CD8-positive, alpha-beta memory T cell (primary cell): ENCODE measurements at places on chromosomes 4 and X.

DNA sequence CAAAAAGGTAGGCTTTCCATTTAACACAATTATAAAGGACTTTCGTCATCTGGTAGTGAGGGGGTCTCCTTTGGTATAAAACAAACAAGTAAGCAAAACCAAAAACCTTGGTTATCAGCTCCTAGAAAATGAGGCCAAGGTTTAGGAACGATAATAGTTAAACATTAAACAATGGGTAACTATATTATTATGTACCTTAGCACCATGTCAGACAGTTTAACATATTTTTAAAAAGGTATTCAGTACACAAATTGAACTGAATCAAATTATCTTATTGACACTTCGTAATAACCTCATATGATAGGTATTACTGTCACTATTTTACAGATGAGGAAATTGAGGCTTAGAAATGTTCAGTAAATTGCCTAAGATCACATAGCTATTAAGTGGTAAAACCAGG lies 32.1 kb upstream of the RAB9B start:
- DNase-seq: no peak

GRCh38 chr4:122082661-122083060 lies 69.5 kb upstream of the BLTP1 start:
- DNase-seq: no peak

DNA sequence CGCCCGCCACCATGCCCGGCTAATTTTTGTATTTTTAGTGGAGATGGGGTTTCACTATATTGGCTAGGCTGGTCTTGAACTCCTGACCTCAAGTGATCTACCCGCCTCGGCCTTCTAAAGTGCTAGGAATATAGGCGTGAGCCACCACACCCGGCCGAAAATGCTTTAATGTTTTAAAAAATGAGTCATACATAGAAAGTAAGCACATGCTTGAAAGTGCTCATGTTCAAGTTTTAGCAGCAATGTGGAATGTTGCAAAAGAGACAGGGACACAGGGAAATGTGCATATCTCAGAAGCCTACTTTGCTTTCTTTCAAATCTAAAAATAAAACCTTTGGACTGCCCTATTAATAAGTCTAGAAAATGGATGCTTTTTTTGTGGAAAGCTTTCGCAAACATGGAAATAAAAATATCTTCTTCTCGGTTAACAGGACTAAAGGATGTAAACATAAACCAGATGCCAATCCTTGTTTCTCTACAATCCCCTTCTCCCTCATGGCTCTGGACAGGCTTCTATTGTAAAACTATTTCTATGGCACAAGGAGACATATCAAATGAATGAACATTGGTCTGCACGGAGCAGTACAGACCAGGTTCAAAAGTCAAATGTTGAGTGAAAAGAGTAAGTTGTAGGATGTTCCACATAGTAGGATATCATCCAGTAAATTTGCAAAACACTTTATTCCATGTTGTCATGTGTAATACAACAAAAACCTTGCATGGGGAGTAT lies 15.0 kb downstream of the MECP2 start:
- no peak for DNase-seq

- no peak for DNase-seq
These were observed 88.1 kb downstream of the RTL5 start for GRCh38 chrX:72043636-72044035.

DNA sequence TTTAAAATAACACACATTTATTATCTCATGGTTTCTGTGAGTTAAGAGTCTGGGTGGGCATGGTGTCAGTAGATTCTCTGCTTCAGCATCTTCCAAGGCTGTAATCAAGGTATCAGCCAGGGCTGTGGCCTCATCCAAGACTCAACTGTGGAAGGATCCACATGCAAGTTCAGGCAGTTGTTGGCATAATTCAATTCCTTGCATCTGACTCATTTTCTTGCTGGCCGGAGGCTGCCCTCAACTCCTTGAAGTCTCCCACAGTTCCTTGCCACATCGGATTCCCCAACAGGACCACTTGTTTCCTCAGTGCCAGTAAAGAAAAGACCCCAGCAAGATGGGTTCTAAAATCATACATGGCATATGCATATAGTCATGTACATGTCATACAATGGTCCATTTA lies 93.4 kb downstream of the NPNT start:
- DNase-seq: no peak

DNA sequence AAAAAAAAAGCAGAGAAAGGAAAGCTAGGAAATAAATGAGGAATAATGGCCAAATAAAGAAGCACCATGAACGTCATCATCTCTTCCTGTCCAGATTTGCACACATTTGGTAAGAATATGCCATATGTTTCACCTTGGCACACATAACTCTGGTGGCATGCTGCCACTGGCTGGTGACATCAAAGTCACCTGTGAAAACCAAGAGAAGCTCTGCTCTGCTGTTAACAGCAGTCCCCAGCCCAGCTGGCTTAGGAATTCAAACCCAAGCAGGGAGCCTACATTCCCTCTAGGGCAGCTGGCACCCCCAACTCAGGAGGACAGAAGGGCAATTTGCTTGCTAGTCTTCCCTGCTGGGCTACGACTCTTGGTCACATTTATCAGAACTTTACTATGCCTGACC lies 77.6 kb downstream of the RASL11B start:
- no peak for DNase-seq

DNA sequence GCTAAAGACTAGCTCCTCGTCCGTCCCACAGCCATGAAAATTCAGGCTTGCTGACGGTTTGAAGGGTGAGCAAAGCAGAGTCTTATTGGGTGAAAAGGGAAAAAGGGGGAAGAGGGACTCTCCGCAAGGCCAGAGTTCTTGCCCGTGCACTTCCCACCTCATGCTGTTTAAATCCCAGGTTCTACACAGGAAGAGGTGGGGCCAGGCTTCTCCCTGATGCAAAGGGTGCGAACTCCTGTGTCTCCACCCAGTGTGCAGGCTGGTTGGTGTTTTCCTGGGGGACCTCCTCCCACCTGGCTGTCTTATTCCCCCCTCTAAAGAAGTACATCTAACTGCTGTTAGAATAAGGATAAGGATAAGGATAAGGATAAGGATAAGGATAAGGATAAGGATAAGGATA lies 18.0 kb upstream of the LANCL3 start:
- no peak for DNase-seq

DNA sequence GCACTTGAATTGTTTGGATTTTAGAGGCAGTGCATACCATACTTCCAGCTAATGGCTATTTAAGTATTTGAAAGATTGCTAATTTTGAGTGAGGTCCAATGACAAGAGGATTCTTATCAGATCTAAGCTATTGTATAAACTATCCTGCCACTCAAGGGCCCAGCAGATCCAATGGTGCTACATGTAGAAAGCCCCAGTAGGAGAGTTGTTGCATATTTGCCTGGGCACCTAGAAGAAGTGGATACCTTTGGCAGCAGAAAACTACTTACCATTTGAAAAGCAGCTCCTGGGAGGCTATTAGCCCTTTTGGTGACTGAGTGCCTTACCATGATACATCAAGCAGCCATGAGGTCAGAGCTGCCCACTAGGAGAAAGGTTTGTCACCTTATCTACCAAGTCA lies 447.3 kb downstream of the C4orf33 start:
- no peak for DNase-seq

GRCh38 chr4:8083086-8083825 lies 75.4 kb downstream of the ABLIM2 start:
- no peak for DNase-seq

DNA sequence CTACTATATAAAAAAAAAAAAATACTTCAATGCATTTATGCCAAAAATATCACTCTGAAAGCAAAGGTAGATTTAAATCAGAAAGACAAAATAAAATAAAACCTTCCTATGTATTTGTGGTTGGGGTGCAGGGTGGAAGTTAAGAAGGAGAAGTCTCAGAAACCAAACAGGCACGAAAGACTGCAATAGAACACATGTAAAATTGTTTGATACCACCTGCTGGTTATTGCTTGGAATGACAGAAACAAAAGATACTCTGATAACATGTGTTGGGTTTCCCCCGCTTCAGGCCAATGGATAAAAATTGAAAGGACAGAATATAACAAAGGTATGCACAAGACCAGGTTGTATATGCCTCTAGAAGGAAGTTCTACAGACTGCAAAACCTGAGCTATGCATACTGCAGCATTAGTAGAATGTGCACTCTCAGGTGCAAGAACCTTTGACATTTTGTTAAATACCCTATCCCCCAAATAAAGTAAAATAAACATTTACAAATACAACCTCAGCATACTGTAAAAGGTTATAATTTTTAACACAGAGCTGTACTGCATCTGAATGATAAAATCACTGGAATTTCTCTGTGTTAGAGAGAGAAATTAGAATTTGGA lies 118.8 kb downstream of the GABRA2 start:
- DNase-seq: no peak

DNA sequence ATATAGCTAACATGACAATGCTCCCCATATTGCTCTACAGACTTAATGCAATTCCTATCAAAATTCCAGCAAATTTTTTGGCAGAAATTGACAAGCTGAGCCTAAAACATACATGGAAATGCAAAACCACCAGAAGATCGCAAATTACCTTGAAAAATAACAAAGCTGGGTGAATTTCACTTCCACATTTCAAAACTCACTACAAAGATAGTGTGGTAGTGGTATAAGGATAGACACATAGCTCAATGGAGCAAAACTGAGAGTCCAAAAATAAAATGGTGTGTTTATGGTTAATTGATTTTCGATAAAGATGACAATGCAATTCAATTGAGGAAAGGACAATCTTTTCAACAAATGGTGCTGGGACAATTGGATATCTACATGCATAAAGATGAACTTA lies 65.8 kb downstream of the SLC9A7 start:
- DNase-seq: no peak

GRCh38 chr4:24322995-24323394 lies 261.4 kb downstream of the DHX15 start:
- DNase-seq: no peak

DNA sequence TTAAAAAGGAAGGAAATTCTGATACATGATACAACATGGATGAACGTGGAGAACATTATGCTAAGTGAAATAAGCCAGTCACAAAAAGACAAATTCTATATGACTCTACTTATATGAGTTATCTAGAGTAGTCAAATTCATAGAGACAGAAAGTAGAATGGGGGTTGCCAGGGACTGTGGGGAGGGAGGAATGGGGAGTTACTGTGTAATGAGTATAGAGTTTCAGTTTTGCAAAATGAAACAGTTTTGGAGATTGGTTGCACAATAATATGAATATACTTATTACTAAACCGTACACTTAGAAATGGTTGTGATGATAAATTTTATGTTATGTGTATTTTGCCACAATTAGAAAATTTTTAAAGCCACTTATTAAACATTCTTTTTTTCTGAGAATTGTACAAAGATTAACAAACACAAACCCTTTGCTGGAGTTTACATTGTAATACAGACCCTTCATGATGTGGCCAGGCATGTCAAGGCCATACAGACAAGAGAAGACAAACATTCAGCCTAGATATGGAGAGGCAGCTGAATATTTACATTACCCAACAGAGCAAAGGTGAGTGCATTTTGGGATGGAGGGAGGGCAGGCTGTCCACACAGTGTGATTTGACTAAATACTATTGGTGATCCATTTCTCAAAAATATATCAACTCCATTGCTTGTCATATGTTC lies 21.2 kb upstream of the GPC3 start:
- DNase-seq: no peak

- no peak for DNase-seq
These were observed 118.9 kb upstream of the GK2 start for GRCh38 chr4:79526641-79527565.

DNA sequence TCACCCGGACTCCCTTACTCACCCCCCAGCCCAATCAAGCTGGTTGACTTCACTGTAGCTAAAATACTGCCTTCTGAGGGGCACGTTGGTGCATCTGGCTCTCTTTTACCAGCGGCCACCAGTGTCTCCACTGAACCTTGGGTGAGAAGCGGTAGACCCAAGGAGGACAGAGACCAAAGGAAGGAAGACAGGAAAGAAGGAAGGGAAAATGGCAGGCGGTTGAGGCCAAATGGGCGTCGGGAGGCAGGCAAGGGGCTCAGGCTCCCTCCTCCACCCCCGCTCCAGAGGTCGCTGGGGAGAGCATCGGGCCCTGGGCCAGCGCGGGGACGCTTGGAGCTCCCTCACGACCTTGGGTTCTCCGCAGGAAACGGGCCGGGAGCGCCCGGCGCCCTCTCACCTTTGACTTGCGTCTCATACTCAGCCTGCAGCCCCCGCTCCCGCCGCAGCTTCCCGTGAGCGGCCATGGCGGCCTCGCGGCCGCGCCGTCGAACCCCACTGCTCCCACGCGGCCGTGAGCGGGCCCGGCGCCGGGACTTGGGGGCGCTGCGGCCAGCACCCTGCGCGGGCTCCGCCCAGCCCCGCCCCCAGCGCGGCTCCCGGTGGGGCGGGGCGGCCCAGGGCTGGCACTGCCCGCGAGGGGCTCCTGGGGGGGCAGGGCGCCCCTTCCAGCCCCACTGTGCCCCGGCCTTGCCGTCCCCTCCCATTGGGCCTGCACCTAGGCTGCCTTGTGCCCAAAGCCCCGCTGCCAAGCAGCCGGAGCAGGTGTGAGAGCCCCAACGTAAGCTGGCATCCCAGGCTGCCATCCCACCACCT lies at the start of gene ARHGAP4:
Gene ARHGAP4 (minus strand): TSS at position 526 of the 813 bp plus-strand sequence. CDS start 62 bp downstream, at position 464.
- DNase-seq: peak; percentile 34

DNA sequence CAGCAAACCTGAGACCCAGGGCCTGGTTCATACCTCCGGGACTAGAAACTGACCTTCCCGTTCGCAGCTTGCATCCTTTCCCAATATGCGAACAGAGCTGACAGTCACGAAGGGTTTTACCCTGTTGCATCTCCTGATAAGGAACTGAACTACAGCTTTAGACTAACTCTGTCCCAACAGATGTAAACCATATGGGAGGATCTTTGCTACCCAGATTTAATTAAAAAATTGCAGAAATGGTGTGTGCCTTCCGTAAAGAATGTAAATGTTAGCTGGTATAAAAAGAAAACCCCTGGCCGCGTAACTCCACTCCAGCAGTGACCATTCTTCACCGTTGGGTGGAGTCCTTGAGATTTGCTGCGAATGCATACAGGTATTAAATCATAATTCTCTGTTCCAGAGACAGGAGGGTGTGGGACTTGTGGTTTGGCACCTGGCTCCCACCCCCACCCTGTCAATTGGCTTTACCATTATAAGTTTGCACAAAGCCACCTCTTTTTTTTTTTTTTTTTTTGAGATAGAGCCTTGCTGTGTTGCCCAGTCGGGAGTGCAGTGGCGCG lies 40.6 kb upstream of the SORCS2 start:
- DNase-seq: no peak

DNA sequence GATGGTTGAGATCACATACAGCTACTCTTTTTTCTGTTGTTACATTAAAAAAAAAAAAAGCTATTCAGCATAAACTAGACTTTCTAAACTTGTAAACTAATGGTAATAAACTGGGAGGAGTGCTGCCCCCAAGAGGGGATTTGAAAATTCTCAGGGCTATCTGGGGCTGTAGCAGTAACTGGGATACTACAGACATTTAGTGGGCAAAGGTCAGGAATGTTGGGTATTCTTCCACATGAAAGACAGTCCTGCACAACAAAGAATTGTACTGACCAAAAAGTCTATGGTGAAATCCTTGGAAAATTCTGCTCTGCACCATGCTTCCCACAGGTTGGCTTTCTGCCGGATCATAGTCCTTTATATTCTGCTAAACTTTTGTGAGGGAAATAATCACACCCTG lies 232.6 kb upstream of the BOD1L1 start:
- DNase-seq: no peak
